NCI-H226 (cell line): ENCODE measurements at places on chromosomes 7 and 10.

DNA sequence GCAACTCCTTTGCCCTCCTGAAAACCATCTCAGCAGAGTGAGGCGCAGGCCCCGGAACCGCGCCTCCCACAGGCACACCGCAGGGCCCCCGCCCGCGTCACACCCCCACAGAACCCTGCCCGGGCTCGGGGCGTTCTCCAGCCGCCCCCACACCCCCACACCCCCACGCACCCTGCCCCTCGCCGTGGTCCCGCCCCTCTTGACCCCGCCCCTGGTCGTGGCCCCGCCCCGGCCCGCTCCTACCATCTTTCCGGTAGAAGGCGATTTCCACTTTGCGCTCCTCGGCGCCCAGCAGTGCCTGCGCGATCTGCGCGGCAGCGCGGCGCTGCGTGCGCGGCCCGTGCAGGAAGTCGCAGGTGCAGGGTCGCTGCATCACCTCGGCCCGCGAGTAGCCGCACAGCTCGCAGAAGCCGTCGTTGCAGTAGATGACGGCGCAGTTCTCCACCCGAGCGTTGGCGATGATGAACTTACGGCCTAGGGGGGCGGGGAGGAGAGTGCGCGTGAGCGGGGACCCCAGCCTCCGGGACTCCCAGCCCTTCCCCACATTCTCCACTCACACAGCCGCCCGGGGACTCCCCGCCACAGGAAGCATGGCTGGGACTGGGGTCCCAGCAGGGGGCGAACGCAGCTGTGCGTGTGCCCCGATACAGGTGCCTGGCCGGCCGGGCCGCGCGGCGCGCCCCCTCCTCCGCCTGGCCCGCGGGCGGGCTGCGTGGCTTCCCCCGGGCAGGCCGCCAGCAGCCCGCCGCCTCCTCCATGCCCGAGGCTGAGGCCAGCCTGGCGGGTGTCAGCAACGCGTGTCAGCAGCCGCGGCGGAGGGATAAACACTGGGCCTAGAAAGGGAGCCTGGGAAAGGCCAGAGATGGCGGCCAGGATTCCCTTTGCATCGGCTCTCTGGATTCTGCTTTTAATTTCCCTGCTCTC lies 3.4 kb downstream of the KCNH2 start:
- peak; percentile 61 for DNase-seq

DNA sequence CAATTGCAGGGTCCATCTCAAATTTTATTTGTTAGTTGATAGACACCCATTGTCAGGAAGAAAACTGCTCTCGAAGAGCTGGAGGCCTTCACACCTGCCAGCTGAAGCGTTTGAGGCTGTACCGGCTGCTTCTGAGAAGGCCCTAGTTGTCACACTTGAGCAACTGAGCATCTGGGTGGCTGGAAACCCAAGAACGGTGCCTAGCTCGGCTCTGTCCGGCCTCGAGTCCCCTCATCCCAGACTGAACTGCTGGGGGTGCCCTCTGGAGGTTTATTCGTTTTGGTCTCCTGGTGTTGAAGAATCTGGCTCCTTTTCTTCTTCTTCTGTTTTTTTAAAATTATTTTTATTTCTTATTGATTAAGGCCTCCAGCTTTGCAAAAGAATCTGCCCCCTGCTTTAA lies 59.3 kb upstream of the EXOC6 start:
- no peak for DNase-seq

DNA sequence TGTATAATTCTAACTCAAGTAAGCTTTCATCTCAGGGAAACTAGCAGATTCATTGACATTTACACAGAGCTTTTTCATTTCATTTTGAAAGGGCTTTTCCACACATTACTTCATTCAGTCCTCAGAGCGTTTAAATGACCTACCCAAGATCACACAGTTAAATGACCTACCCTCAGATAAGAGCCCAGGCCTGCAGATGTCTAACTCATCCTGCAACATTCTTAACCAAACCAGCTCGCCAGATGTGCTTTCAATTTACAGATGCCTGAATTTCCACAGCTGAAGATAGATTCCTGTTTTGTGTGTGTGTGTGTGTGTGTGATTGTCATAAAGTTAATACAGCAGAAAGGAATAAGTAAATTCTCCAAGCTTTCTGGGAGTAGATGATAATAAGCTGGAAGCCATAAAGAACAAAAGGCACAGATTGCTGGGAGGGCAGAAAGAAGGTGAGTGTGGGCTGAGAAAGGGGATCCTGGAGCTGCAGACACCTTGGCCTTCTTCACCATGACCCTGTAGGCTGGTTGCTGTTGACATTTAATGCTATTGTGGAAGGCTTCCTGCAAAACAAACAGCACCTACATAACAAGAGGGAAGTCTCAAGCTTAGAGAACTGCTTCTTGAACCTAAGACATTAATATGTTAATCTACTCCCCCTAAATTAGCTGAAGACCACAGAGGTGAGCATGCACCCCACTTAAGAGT lies 489.7 kb upstream of the CELF2 start:
- no peak for DNase-seq

DNA sequence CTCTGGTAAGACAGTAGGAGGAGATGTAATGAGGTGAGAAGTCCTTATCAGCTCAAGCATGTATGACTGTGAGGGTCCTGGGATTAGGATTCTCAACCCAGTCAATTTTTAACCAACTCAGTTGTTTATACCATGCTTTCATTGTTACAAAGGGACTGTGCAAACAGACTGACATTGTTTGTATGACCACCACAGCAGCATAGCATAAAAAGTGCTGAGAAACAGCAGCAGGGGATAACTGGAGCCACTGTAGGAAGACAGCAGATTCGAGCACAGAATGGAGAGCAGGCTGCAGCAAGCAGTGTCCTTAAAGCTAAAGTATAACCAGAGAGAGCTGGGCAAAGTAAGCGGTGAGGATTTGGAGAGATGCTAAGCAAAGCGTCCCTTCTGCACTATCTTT lies 829.5 kb downstream of the REEP3 start:
- no peak for DNase-seq

- peak; percentile 70 for DNase-seq
Observed at GRCh38 chr7:85068799-85069198, 118.1 kb downstream of the SEMA3D start.

DNA sequence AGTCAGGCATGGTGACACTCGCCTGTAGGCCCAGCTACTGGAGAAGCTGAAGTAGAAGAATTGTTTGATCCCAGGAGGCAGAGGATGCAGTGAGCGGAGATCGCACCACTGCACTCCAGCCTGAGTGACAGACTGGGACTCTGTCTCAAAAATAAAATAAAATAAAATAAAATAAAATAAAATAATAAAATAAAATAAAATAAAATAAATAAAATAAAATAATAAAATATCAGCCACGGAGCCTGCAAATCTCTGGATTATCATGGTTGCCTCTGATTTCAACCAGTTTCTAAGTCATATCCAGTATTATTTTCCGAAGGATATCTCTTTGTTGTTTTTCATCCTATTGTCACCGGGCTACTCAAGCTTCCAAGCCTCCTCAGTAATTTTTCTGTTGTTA lies 51.7 kb upstream of the FZD8 start:
- no peak for DNase-seq

- DNase-seq: no peak
Observed at GRCh38 chr7:85890244-85890811, 703.5 kb upstream of the SEMA3D start.

DNA sequence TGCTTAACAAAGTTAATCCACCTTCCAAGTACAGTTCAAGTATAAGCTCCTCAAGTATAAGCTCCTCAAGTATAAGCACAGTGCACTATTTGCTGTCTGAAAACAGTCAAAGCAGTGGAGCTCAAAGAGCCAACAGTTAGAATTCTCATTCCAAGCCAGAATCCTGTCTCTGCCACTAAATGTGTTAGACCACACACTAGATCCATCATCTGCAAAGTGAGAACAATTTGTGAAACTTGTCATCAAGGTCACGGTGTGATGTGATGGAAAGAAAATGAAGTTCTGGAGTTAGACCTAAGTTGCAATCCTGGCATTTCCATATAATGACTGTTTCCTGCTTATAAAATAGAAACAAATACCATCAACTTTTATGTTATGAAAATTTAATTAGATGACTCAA lies 602.5 kb downstream of the TNS3 start:
- no peak for DNase-seq

GRCh38 chr10:30284865-30285594 lies 64.0 kb downstream of the MTPAP start:
- DNase-seq: peak; percentile 64

DNA sequence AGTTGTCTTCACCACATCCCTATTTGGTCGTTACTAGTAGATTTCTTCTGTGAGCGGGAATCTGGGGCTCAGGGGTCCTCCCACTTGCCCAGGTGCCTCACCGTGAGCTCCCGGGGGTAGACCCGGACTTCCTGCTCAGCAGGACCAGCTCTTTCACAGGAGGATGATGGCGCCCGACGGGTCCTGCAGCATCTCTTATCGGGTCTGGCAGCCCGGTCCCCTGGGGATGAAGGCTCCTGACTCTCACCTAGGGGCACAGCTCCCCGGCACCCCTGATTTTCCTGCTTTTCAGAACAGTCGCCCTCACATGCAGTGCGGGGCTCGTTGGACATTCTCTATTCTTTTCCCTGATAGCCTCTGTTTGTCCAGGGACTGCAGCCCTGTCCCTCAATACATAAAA lies 33.0 kb upstream of the SHH start:
- no peak for DNase-seq

DNA sequence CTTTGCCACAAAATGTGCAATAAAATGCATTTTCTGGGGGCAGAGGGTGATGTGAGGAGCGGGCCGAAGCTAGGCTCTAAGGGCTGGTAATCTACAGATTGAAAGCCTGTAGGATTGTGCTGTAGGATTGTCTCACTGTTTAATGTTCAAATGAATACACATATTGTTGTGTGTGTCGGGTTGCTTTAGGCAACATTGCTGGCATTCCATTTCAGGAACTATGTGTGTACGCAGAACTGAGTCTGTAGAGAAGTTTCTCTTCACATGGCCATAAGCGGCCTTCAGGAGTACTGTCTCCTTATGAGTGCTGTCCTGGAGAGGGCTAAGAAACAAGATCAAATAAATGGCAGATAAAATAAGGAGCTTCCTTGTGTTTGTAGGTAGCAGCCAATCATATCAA lies 540.2 kb downstream of the GATA3 start:
- no peak for DNase-seq

- DNase-seq: no peak
Observed at GRCh38 chr7:114620208-114620607, 205.6 kb downstream of the FOXP2 start.

DNA sequence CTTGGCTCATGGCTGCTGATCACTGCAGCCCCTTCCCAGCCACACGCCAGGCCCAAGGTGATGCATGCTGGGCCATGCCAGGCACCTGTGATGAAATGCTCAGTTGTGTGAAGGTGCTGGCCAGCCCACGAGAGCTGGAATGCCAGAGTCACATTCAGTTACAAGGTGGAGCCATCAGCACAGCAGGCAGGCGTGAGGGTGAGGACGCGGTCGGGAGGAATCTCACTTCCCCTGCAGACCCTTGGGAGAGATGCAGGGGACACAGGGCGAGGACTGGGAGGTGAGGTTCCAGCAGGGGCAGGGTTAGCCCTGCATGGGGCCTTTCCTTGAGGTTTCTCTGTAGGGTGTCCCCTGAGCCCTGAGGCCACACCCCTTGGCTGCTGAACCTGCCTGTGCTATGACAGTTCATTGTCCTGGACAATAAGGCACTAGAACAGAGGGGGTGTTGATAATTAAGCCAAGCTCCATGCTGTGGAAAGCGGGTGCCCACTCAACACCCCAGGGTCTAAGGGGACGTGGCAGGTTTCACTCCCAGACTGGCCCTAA lies 82.4 kb downstream of the ADARB2 start:
- DNase-seq: no peak

DNA sequence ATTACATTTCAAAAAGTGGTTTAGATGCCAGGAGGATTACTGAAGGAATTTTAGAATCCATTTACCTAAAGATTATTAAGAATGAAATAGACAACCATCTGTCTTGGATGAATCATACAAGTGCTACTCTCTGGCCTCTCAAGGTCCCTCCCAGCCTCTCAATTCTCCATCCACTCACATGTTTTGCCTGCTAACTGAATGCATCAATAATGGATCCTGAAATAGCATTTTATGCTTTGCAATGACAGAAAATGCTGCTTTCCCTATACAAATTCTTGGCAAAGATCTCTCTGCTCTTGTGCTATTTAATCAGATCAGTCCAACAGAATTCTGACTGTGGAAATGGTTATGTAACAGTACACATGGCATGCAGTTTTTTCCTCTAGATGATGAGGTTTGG lies 68.1 kb downstream of the HBP1 start:
- no peak for DNase-seq

DNA sequence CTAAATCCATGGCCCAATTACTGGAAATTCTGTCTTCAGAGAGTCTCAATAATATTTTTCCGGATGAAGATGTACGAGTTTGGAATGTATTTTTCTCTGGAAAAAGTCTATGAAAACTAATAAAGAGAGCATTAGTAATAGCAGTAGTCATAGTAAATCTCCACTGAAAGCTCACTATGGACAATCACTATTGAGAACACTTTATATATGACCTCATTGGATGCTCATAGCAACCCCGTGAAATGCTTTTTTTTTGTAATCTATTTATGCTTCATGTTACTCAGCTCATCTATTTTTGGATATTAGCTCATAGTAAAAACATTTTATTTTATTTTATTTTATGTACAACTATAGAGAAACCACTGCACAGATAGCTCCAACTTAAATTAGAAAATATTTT lies 94.3 kb upstream of the MYO3A start:
- DNase-seq: no peak

DNA sequence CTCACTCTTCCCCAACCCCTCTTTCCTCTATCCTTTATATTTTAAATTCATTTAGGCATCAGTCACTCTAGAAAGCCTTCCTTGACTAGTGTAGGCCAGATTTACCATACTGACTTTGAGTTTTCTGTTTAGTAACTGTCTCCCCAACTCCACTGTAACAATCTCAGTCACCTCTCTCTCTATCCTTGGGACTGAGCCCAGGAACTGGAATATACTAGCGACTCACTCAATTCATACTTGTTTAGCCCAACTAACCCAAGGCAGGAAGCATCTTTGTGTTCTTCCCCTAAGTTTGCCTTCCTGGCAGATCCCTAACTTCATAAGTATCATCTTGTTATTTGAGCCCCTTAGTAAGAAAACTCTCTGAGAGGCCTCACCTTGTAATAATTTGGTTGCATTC lies 19.1 kb downstream of the PLCE1 start:
- DNase-seq: no peak

- no peak for DNase-seq
Observed at GRCh38 chr10:34121781-34122622, 693.1 kb downstream of the PARD3 start.

DNA sequence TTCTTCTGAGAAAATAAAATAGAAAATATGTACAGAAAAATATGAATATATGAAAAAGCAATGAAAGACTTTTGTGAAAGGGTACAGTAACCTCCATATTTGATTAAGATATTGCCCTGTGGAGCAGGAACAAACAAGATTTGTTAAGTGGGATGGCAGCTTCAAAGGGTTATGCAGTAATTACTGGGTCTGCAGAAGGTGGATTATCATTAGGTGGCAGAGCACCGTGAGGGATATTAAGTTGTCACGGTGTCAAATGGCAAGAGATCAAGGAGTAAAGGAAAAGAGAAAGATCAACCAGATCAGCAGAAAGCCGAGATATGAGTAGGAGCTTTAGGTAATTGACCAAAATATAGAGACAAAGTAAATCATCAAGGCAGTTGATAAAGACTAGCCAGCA lies 44.1 kb downstream of the DGKB start:
- DNase-seq: no peak
